Eye (tissue), 1 donor: ENCODE measurements at places on chromosomes 2 and 18.

GRCh38 chr18:72940986-72941385 lies 73.2 kb upstream of the NETO1 start:
- peak; percentile 55 for DNase-seq

DNA sequence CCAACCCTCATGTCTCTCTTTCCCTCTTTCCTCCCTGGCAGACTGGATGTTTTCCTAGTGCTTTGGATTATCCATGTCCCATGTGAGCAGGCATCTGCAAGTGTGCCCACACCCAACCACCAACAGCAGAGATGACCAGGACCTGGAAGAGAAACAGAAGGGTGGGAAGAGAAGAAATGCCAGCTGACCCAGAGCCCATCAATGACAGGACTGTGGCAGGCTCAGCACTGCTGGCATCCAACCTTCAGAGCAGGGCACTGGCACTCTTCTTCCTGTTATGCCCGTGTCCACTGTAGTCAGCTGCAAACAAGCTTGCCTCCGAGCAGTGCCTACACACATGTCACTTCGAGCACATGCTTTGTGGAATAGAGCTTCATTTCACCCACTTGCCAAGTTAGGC lies 121.1 kb downstream of the TANC1 start:
- DNase-seq = no peak

- DNase-seq = no peak
Observed at GRCh38 chr2:64114912-64115277, 29.3 kb downstream of the PELI1 start.

DNA sequence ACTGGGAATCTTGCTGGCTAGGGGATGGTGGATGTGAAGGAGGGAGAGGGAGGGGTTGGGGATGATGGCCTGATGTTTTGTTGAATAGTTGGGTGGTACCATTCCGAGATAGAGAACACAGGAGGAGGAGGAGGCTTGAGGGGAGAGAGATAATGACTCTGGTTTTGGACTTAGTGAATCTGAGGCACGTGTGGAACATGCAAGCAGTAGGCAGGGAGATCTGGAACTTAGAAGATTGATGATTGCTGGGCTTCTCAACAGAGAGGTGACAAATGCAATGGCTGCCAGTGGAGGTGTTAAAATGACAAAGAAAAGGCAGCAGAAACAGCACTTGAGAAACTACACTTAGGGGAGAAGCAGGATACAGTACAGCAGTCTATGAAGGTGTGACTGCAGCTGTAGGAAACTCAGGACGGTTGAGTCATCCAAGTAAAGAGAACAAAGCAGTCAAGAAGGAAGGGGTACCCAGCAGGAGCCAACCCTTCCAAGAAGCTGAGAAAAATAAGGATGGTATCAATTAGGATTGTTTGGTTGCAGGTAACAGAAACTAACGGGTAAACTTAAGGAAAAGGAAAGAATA lies 221.4 kb upstream of the FBXO11 start:
- DNase-seq = no peak

DNA sequence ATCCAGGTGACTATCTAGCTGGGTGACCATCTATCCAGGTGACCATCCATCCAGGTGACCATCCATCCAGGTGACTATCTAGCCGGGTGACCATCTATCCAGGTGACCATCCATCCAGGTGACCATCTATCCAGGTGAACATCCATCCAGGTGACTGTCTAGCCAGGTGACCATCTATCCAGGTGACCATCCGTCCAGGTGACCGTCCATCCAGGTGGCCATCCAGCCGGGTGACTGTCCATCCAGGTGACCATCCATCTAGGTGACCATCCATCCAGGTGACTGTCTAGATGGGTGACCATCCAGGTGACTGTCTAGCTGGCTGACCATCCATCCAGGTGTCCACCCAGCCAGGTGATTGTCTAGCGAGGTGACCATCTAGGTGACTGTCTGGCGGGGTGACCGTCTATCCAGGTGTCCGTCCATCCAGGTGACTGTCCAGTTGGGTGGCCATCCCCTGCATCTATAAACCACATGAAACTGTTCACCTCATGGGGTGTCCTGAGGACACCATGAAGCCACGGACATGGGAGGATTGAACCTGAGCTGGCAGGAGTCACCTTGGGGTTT lies 305.3 kb downstream of the NDUFA10 start:
- DNase-seq = no peak

- DNase-seq = peak; percentile 36
Observed at GRCh38 chr2:11539317-11540147, 5.7 kb downstream of the GREB1 start.

- DNase-seq = peak; percentile 24
Observed at GRCh38 chr18:61637319-61637718, 255.5 kb downstream of the RNF152 start.

DNA sequence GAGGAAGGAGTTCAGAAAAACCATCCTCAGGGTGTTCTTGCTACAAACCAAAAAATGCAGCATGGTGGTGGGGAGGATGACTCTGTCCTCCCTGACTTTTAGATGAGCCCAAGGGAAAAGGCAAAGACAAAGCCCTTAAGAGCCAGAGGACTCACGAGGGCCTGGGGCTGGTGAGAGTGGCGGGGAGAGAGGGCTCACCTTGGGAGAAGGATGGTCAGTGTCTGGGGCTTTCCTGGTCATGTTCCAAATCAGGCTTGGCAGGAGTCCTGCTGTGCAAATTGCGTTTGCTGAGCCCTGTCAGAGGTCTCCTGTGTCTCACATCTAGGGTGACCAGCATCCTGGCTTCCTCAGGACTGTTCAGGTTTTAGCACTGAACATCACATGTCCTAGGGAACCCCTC lies 4.7 kb downstream of the UGT1A1 start:
- no peak for DNase-seq

GRCh38 chr2:177748360-177748759 lies 324.2 kb downstream of the PDE11A start:
- no peak for DNase-seq

- DNase-seq = no peak
Observed at GRCh38 chr18:48785091-48785614, 165.6 kb downstream of the SMAD7 start.

GRCh38 chr2:98773907-98774306 lies 43.0 kb upstream of the MGAT4A start:
- no peak for DNase-seq

DNA sequence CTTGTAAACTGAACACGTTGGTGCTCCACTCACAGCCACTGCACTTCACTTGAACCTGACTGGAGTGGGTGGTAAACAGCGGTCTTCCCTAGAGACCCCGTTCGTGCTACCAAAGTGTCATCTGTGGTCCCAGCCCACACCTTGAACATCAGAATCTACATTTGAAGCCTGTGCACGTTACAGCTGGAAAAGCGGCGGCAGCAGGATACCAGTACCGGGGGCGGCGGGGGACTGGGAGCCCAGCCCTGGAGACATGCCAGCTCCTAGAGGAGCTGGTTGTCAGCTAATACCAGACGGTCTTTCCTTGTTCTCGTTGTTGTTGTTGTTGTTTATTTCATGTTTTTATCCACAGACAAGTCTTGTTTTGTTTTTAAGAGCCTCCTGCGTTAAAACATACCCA lies 156.7 kb downstream of the WDSUB1 start:
- no peak for DNase-seq

DNA sequence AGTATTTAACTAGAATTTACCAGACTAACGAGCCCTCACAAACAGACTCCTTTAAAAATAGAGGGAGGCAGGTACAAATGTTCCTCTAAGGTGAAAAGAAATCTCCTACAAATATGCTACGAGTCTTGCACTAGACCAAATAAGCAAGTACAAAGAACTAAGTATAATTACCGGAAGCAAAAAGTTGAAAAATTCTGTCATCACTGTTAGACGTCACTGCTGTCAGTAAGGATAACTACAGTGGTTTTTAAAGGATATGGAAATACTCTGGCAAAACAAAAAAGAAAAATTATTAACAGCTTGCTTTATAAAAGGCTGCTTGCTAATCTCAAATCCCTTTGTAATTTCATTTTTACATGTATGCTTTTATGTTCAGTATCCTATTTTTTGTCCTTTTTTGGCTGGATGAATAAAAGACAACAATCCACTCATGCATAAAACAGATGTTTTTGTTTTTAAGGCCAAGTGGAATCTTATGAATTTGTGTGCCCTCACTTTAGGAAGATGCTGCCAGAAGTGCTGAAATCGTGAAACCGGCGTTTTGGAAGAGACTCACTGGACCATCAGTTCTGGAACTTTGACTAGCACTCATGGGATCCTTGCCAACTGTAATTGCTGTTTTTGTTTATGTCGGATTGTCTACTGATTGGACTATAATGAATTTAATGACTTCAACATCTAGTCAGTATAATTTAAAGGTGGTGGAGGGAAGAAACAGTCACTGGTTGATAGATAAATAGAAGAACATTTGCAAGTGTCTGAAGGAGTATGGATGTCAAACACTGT lies 6.7 kb downstream of the ZNF521 start:
- DNase-seq = peak; percentile 54

- peak; percentile 50 for DNase-seq
Observed at GRCh38 chr2:189150033-189150432, 29.5 kb downstream of the COL5A2 start.

DNA sequence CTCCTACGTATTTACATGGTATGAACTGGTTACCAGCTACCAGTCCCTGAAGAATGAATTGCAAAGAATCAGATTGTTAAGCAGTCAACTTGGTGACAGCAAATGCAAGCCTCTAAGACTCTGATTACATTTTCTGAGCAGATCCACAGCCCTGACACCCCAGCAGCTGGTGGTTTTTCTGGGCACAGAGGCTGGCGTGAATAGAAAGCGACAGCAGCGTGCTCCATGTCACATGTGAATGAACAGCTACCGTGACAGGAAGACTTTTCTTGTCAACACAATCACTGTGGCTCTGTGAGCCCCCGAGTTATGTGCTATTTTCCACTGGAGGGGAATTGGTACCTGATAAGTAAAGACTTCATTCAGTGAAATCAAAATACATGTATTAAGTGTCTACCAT lies 93.2 kb upstream of the CBLN2 start:
- peak; percentile 86 for DNase-seq

DNA sequence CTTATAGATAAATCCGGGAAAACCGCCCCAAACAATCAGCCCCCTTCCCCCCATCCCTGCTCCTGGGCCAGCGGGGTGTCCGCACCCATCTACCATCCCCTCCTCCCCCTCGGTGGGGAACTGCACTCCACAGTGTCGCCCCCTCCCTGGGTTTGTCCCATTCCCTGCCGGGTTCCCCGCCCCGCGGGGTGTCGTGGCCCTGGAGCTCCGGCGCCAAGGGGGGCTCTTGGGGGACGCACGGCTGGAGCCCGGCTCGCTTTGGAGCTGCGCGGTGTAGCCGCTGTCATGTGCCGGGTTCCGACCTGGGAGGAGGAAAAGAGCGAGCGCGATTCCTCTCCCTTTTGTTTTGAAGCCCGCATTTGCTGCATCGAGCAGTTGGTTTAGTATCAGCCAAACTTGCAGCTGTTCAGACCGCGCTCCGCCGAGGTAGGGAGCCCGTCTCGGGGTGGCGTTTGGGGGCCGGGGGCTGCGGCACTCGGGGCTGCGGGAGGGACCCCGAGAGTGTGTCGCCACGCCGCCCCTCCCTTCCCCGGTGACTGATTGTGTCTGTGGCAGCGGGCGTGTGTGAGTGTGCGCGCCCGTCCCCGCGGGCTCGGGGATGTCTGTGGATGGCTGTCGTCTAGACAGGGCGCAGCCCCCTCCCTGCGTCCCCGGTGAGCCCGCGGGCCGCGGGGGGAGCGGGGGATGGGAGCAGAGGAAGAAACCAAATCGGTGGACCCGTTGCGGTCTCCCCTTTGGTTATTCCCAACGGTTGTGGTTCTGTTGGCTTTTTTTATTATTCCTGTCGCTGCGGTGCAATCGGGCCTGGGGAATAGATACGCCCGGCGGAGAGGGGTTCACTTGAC lies 797 bp downstream of the CTIF start:
- peak; percentile 88 for DNase-seq

- DNase-seq = no peak
Observed at GRCh38 chr2:95071856-95072255, 46.3 kb downstream of the MAL start.

DNA sequence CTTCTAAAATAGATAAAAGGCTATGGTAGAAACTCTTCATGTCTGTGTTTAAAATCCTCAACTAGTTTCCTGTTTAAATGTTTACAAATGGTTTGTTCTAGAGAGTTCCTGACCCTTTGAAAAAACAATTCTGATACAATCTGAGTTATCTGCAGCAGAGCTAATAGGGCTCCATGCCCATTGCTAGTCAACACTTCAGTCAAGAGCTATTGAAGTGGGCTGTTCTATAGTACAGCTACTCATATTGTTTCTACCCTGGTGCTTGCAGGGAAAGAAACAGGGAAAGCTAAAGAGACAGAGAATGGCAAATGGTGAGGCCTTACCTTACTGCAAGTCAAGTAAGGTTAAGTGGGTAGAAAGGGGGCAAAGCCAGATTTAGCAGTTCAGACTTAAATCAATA lies 112.3 kb upstream of the CAVIN2 start:
- DNase-seq = no peak

GRCh38 chr18:72411261-72411660 lies 132.9 kb downstream of the CBLN2 start:
- no peak for DNase-seq

- no peak for DNase-seq
Observed at GRCh38 chr2:82968358-82968757, 1490.7 kb downstream of the SUCLG1 start.

GRCh38 chr2:64487256-64488049 lies 33.5 kb downstream of the LGALSL start:
- DNase-seq = peak; percentile 26

- DNase-seq = no peak
Observed at GRCh38 chr2:17660219-17660618, 93.4 kb downstream of the SMC6 start.

DNA sequence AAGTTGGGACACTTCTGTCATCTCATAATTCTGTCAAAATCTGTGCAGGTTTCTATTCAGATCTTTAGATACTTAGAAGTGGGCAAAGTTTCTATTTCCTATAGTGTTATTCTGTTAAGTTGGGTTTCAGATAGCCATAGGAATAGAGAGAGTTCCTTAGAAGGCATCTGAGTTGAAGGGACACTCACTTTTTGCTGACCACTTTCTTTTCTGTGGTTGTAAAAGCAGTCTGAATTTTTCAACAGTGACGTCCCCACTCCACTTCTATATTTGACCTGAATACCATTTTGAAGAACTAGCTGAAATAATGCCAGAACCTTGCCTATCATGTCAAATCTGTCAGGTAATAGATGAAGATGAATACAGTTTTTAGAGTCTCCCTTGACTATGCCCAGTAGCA lies 267.3 kb downstream of the SPAG16 start:
- no peak for DNase-seq

DNA sequence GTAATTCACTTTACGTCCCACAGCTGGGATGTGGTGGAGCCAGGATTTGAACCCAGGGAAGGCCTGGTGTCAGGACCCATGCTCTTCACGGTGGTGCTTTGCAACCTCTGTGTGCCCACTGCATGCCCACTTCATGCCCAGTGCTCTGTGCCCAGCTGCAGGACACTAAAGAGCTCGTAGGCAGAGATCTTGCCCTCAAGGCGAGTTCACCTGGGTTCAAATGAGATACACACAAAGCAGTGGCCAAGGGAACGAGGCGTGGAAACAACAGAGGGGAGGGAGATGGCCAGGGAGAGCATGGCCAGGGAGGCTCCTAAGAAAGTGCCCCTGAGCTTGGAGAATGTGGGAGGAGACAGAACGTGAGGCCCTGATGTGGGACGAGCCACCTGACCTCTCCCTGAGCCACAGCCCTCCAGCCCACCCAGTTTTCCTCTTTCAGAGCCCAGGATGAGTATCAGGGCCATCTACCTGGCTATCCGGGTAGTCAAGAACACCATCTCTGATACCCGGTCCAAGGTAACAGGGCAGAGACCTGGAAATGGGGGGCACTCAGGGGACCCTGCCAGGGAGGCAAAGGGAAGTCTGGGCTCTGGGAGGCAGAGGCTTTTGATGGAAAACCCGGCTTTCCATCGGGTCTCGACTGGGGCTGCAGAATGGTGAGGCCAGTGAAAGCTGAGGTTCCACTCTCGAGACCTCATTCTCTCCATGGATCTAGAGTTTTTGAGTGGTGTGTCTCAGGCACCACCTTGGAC lies 20.4 kb downstream of the MROH2A start:
- no peak for DNase-seq
